ENCODE measurements at places on chromosomes 16 and 17.

- H3K27ac ChIP-seq, result no peak overlapping the region
- peaks cover 4% of the 10 kb centered on the region for H3K4me1 ChIP-seq
- H3K27me3 ChIP-seq, result peaks cover 1% of the 10 kb centered on the region
- no peak for DNase-seq
- no peak overlapping the region for H3K4me3 ChIP-seq
- no peaks in the 10 kb centered on the region for H3K36me3 ChIP-seq
These were observed 38.3 kb upstream of the CARMIL2 start for GRCh38 chr16:67606632-67607031.

- no peak for DNase-seq
- no peak overlapping the region for H3K4me3 ChIP-seq
- no peaks in the 10 kb centered on the region for H3K27me3 ChIP-seq
- H3K27ac ChIP-seq, result no peak overlapping the region
- no peaks in the 10 kb centered on the region for H3K36me3 ChIP-seq
These were observed 130.9 kb downstream of the ZFHX3 start for GRCh38 chr16:72917051-72917450.

GRCh38 chr16:88783391-88784073 is 1.5 kb downstream of the PIEZO1 start:
- no peak overlapping the region for H3K4me3 ChIP-seq
- H3K4me1 ChIP-seq, result peaks cover 14% of the 10 kb centered on the region
- H3K27me3 ChIP-seq, result peaks cover 10% of the 10 kb centered on the region
- no peak overlapping the region for H3K27ac ChIP-seq
- no peaks in the 10 kb centered on the region for H3K36me3 ChIP-seq

DNA sequence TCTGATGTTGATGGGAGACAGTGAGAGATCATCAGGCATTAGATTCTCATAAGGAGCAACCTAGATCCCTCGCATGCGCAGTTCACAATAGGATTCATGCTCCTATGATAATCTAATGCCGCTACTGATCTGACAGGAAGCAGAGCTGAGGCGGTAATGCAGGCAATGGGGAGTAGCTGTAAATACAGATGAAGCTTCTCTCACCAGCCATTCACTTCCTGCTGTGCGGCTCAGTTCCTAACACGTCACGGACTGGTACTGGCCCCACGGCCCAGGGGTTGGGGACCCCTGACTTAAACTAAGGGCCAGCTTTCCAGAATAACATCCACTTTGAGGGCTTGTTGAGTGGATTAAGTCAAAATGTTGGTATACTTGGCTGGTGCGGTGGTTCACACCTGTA is 2.6 kb upstream of the TMEM219 start:
- no peak for DNase-seq
- no peaks in the 10 kb centered on the region for H3K36me3 ChIP-seq
- no peak overlapping the region for H3K27ac ChIP-seq
- H3K4me1 ChIP-seq, result no peaks in the 10 kb centered on the region

DNA sequence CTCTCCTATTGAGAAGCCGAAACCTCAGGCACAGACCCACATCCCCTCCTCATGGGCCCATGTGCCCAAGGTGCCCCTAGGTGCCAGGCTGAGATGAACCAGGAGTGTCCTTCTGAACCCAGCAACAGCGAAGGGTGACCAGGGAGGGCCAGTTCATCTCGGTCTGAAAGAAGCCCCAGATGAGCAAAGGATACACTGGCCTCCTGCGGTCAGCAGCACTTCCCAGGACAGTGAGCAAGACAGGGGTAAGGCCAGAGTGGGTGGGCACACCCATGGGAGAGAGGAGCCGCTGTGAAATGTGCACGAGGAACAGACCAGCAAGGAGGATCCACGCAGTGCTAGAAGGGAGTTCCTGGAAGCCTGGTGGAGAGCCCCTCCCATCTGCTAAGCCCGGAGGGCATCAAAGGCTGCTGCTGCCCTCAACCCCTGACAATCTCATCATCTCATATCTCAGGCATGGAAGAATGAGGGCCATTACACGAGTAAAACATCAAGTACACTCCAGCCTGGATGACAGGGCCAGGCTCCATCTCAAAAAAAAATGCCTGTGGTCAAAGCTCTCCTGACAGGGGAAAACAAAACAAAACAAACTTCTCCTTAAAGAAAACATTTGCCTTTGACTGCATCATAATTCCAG is 3.3 kb upstream of the HBZ start:
- H3K27me3 ChIP-seq, result peaks cover 2% of the 10 kb centered on the region
- no peaks in the 10 kb centered on the region for H3K4me1 ChIP-seq
- DNase-seq, result no peak
- no peaks in the 10 kb centered on the region for H3K36me3 ChIP-seq

GRCh38 chr17:10797476-10798328 is 6.2 kb downstream of the TMEM238L start:
- peaks cover under 1% of the 10 kb centered on the region for H3K27me3 ChIP-seq
- H3K4me3 ChIP-seq, result no peak overlapping the region
- DNase-seq, result no peak
- H3K36me3 ChIP-seq, result no peaks in the 10 kb centered on the region
- H3K4me1 ChIP-seq, result no peaks in the 10 kb centered on the region
- no peak overlapping the region for H3K27ac ChIP-seq

- H3K4me3 ChIP-seq, result no peak overlapping the region
- H3K27me3 ChIP-seq, result peaks cover 6% of the 10 kb centered on the region
- H3K4me1 ChIP-seq, result peaks cover 11% of the 10 kb centered on the region
- DNase-seq, result no peak
These were observed 169.2 kb downstream of the LAT start for GRCh38 chr16:29154088-29154487.

- H3K27me3 ChIP-seq, result peaks cover 13% of the 10 kb centered on the region
- peak; percentile 58 for DNase-seq
- H3K4me1 ChIP-seq, result peaks cover 21% of the 10 kb centered on the region
- peak overlapping the region; percentile 43 for H3K27ac ChIP-seq
- peaks cover 6% of the 10 kb centered on the region for H3K36me3 ChIP-seq
These were observed 21.2 kb upstream of the LGALS9 start for GRCh38 chr17:27609611-27610303.

- DNase-seq, result no peak
- H3K4me3 ChIP-seq, result no peak overlapping the region
- H3K27ac ChIP-seq, result no peak overlapping the region
- peaks cover 5% of the 10 kb centered on the region for H3K27me3 ChIP-seq
- no peaks in the 10 kb centered on the region for H3K36me3 ChIP-seq
These were observed 21.0 kb upstream of the G6PC1 start for GRCh38 chr17:42879596-42879985.

GRCh38 chr16:181565-182021 is 1.3 kb downstream of the HBQ1 start:
- H3K27ac ChIP-seq, result no peak overlapping the region
- no peaks in the 10 kb centered on the region for H3K36me3 ChIP-seq
- peaks cover 16% of the 10 kb centered on the region for H3K27me3 ChIP-seq

DNA sequence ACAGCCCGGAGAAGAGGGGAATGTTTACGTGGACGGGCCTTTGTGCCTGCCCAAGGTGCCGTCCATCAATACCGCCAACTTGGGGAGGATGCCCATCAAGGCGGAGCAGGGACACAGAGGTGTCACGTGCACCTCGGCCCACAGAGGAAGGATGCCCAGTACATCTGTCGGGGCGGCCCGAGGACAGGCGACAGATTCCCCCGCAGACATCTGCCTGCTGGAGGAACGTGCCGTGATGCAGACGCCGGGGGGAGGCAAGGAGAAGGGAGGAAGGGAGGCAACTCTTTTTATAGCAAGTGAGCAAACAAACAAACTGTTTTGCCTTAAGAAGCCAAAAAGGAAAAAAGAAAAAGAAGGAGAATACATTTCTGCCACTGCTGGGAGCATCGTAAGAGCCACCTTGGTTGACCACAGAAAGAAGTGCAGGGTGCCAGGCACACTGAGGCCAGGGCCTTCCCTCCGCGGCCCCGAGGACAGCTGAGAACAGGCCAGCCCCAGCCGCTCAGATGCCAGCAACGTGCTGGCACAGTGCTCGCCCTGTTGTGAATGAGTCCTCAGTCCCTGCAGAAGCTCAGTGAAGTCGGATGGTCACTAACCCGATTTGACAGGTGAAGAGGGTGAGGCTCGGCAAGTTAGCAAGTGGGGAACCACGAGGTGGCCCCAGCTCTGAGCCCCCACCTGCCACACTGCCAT is 146.4 kb downstream of the RBFOX3 start:
- H3K27me3 ChIP-seq, result peaks cover 29% of the 10 kb centered on the region
- peak overlapping the region; percentile 73 for H3K4me3 ChIP-seq
- DNase-seq, result no peak
- H3K4me1 ChIP-seq, result peaks cover 40% of the 10 kb centered on the region

- no peak overlapping the region for H3K4me3 ChIP-seq
- no peaks in the 10 kb centered on the region for H3K4me1 ChIP-seq
- H3K27me3 ChIP-seq, result peaks cover 7% of the 10 kb centered on the region
- DNase-seq, result no peak
These were observed 144.4 kb downstream of the GAS7 start for GRCh38 chr17:10053782-10054540.

DNA sequence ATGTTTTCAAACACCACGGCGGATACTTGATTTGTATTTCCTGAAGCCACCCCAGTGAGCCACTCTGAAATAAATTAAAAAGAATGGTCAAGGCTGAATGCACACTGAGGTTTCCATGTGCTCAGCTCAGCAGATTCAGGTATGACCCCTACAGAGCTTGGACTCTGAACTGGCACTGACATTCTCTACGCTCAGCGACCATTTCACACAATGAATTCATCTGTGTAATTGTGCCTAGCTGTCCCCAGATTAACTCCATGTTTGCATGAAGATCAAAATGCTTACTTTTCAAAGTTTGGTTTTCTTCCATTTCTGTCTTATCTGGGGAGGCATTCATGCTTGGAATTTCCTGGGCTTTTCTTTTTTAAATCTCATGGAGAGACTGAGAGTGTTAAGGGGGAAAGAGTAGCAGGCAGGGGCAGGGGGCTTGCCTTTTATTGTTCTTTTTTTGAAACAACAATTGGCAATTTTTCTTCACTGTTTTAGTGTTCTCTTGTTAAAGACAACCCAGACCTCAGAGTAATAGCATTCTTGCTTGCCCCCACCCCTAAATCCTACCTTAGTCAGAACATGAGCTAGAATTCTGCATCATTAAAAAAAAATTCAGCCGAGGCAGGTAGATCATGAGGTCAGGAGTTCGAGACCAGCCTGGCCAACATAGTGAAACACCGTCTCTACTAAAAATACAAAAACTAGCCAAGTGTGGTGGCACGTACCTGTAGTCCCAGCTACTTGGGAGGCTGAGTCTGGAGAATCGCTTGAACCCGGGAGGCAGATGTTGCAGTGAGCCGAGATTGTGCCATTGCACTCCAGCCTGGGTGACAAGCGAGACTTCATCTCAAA is 85.5 kb upstream of the HNF1B start:
- DNase-seq, result no peak
- H3K27me3 ChIP-seq, result peaks cover 1% of the 10 kb centered on the region
- no peak overlapping the region for H3K27ac ChIP-seq
- no peak overlapping the region for H3K4me3 ChIP-seq
- no peaks in the 10 kb centered on the region for H3K36me3 ChIP-seq
- no peaks in the 10 kb centered on the region for H3K4me1 ChIP-seq

- peak overlapping the region; percentile 45 for H3K27ac ChIP-seq
- H3K27me3 ChIP-seq, result peaks cover 4% of the 10 kb centered on the region
- peaks cover 7% of the 10 kb centered on the region for H3K4me1 ChIP-seq
- DNase-seq, result no peak
These were observed 1.9 kb downstream of the GTF3C1 start for GRCh38 chr16:27547851-27548250.

- H3K27me3 ChIP-seq, result no peaks in the 10 kb centered on the region
- H3K4me1 ChIP-seq, result peaks cover 4% of the 10 kb centered on the region
- no peak overlapping the region for H3K4me3 ChIP-seq
- H3K36me3 ChIP-seq, result no peaks in the 10 kb centered on the region
- DNase-seq, result no peak
These were observed 148.8 kb upstream of the CORO6 start for GRCh38 chr17:29771546-29771945.

- no peaks in the 10 kb centered on the region for H3K36me3 ChIP-seq
- no peak for DNase-seq
- peaks cover 14% of the 10 kb centered on the region for H3K4me1 ChIP-seq
- peaks cover 4% of the 10 kb centered on the region for H3K27me3 ChIP-seq
- no peak overlapping the region for H3K4me3 ChIP-seq
These were observed 35.7 kb downstream of the PECAM1 start for GRCh38 chr17:64354824-64355535.

GRCh38 chr16:4272114-4272956 is 488 bp downstream of the TFAP4 start:
- peak overlapping the region; percentile 97 for H3K27ac ChIP-seq
- DNase-seq, result peak; percentile 55
- H3K36me3 ChIP-seq, result no peaks in the 10 kb centered on the region
- H3K4me3 ChIP-seq, result peak overlapping the region; percentile 93
- H3K4me1 ChIP-seq, result peaks cover 2% of the 10 kb centered on the region

- peaks cover 20% of the 10 kb centered on the region for H3K27me3 ChIP-seq
- H3K36me3 ChIP-seq, result no peaks in the 10 kb centered on the region
- peaks cover 28% of the 10 kb centered on the region for H3K4me1 ChIP-seq
These were observed 740 bp upstream of the CMIP start for GRCh38 chr16:81443688-81444447.

DNA sequence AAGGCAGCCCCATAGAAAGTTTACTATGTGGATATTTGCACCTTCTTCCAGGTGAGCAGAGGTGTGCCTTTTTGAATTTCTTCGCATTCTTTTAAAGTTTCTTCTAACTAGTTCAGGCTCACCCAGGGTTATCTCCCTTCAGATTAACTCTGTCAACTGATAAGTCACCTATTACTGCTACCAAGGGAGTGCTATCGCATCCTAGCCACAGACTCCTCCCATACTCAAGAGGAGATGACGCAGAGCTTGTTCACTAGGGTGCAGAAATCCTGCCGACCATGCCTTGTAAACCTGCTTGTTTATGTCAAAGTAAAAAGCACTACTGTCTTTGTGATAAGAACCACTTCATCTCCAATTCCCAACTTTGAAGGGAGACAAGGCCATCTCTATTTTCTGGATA is 390.1 kb downstream of the RBFOX1 start:
- peaks cover 4% of the 10 kb centered on the region for H3K27me3 ChIP-seq
- no peak overlapping the region for H3K27ac ChIP-seq
- H3K4me1 ChIP-seq, result no peaks in the 10 kb centered on the region
- no peaks in the 10 kb centered on the region for H3K36me3 ChIP-seq

GRCh38 chr17:40862985-40863733 is 3.9 kb downstream of the KRT12 start:
- H3K27ac ChIP-seq, result no peak overlapping the region
- peaks cover 6% of the 10 kb centered on the region for H3K27me3 ChIP-seq
- H3K36me3 ChIP-seq, result no peaks in the 10 kb centered on the region
- peak; percentile 74 for DNase-seq
- H3K4me1 ChIP-seq, result no peaks in the 10 kb centered on the region
- no peak overlapping the region for H3K4me3 ChIP-seq

GRCh38 chr17:78322858-78323455 is 36.9 kb downstream of the SOCS3 start:
- no peak overlapping the region for H3K4me3 ChIP-seq
- H3K4me1 ChIP-seq, result peaks cover 8% of the 10 kb centered on the region
- no peaks in the 10 kb centered on the region for H3K36me3 ChIP-seq

- no peaks in the 10 kb centered on the region for H3K36me3 ChIP-seq
- H3K4me3 ChIP-seq, result no peak overlapping the region
- peaks cover 4% of the 10 kb centered on the region for H3K4me1 ChIP-seq
- no peak for DNase-seq
- H3K27me3 ChIP-seq, result peaks cover 2% of the 10 kb centered on the region
- peak overlapping the region; percentile 5 for H3K27ac ChIP-seq
These were observed 77.0 kb upstream of the HS3ST4 start for GRCh38 chr16:25614716-25615265.

GRCh38 chr17:44607836-44608690 is 48.2 kb upstream of the MEIOC start:
- no peak overlapping the region for H3K27ac ChIP-seq
- DNase-seq, result no peak
- H3K4me3 ChIP-seq, result no peak overlapping the region
